Neuronal stem cell (in vitro differentiated cells): ENCODE measurements at places on chromosomes 3 and 15.

GRCh38 chr3:170585937-170586310, at the start of gene SLC7A14:
TSS of gene SLC7A14 (minus strand) at chr3:170586075. CDS start at chr3:170526936, 59,139 bp downstream.
- DNase-seq, result no peak

GRCh38 chr3:100018806-100019205, 95.5 kb downstream of the FILIP1L start:
- DNase-seq, result no peak

- DNase-seq, result no peak
Observed at GRCh38 chr3:110752307-110752706, 319.3 kb upstream of the NECTIN3 start.

GRCh38 chr3:19190126-19190525, 41.8 kb downstream of the KCNH8 start:
- no peak for DNase-seq

GRCh38 chr15:66078196-66078928, 175.2 kb downstream of the MEGF11 start:
- DNase-seq, result no peak

GRCh38 chr3:114484919-114485318, 191.1 kb downstream of the TIGIT start:
- no peak for DNase-seq

- DNase-seq, result no peak
Observed at GRCh38 chr15:57098896-57099295, 180.5 kb downstream of the TCF12 start.

DNA sequence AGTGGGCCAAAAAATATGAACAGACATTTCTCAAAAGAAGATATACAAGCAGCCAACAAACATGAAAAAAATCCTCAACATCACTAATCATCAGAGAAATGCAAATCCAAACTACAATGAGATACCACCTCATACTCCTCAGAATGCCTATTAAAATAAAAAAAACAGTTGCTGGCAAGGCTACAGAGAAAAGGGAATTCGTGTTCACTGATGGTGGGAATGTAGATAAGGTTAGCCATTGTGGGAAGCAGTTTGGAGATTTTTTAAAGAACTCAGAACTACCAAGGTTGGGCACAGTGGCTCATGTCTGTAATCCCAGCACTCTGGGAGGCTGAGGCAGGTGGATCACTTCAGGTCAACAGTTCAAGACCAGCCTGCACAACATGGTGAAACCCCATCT, 27.8 kb upstream of the C15orf40 start:
- no peak for DNase-seq

DNA sequence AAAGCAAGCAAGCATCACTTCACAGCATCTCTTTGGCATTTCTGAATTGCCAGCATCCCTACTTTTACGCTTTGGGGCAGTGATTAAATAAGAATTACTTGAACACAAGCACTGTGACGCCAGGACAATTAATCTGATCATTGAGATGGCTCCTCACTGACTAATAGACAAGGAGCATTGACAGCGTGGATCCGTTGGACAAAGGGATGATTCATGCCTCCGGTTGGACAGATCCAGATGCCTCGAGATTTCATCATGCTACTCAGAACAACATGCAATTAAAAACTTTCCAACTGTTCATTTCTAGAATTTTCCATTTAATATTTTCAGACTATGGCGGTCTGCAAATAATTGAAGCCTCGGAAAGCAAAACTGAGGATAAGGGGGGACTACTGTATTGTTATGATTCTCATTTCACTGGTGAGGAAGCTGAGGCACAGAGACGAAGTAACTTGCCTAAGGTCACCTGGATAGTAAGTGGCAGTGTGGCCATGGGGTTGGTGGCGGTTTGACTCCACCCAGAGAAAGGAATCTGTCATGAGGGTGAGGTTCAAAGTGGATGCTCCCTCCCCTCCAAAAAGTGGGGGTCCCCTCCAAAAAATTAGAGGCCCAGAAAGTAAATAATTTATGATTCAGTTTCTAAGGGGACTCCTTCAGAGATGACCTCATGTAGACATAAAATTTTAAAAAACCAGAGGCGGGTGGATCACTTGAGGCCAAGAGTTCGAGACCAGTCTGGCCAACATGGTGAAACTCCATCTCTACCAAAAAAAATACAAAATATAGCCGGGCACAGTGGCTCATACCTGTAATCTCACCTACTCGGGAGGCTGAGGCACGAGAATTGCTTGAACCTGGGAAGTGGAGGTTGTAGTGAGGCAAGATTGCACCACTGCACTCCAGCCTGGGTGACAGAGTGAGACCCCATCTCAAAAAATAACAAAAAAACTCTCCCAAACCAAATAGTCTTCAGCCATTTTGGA, 12.3 kb upstream of the PGPEP1L start:
- DNase-seq, result no peak

GRCh38 chr15:59950603-59951388, 53.3 kb upstream of the FOXB1 start:
- no peak for DNase-seq

- no peak for DNase-seq
Observed at GRCh38 chr15:28082891-28083684, 16.0 kb downstream of the OCA2 start.

- no peak for DNase-seq
Observed at GRCh38 chr3:154301561-154301960, 22.7 kb downstream of the DHX36 start.

- no peak for DNase-seq
Observed at GRCh38 chr3:44762170-44762677, 630 bp downstream of the KIF15 start.

DNA sequence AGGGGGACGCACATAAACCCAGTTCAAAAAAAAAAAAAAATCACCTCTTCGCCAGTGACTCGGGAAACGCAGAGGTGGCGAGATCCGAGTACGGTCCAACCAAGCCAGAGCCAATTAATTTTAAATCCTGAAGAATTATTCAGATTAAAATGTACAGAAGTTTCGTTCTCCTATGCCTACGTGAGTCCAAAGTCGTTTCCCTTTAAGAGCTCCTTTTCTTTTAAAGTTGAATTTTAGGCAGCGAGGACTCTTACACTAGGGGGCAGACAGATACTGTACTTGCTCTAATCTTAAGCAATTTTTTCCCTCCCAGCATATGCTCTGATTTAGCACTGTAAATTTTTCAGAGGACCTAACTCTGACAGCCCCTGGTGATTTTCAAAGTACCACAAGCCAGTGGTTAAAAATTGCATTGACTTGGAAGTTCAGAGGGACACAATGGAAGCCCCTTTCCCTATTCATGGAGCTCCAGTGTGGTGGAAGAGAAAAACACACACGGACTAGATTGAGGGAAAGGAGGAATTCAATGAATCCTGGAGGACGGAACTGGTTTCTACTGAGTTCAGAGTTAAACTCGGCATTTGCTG, 3.3 kb upstream of the NR2F2 start:
- no peak for DNase-seq

- no peak for DNase-seq
Observed at GRCh38 chr3:175743733-175744400, 884.7 kb downstream of the NAALADL2 start.

DNA sequence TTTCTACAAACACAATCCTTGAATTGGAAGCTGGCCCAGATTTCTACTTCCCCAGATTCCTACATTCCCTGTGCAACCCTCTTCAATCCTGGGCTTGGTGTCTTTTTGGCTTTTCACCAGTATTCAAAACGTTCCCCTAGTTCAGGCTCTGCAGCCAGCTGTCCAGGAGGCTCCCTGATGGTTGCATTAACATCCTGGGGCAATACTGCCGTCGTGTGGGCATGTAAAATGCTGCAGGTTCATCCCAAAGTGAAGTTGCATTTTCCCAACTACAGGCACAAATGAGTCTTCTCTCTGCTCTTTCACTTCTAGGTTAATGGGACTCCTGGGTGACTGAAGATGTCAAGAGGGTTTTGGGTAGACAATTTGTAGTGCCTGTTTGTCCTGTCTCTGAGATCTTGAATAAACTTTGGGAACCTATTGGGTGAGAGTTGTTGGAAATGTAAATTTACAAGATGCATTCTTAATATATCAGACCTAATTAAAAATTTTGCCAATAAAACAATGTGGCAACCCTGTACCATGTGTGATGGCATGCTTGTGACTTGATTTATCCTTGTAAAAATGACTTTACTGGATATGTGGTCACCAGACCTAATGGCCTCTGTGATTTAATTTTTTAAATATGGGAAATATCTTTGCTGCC, 28.6 kb downstream of the SOX14 start:
- no peak for DNase-seq

DNA sequence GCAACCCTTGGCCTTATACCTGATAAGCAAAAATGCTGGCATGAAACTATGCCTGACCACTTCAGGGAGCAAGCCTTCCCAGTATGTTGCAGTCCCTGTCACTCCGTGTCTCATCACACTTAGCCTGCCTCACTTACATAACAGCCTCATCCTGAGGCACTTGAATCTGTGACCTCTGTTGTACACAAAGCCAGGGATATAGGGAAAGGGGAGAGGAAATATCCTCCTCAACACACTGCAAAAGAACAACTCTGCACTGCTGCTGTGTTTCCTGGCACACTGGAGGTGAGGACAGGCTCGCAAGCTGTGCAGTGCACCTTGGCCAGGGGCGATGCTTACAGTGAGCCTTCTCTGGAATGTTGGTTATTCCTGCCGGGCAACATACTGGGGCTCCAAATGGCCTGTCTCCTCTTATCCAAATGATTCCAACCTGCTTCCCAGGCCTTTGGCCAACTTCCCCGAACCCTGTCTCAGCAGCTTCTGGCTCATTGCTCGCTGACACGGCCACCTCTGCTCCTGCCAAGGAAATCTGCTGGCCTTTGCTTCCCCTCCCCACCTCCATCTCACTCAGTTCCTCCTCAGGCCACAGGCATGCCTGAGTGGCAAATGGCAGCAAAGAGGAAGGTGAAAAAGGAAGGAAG, 109.2 kb downstream of the CD47 start:
- no peak for DNase-seq

GRCh38 chr3:198079771-198080520, 119.9 kb downstream of the LMLN start:
- DNase-seq, result no peak

DNA sequence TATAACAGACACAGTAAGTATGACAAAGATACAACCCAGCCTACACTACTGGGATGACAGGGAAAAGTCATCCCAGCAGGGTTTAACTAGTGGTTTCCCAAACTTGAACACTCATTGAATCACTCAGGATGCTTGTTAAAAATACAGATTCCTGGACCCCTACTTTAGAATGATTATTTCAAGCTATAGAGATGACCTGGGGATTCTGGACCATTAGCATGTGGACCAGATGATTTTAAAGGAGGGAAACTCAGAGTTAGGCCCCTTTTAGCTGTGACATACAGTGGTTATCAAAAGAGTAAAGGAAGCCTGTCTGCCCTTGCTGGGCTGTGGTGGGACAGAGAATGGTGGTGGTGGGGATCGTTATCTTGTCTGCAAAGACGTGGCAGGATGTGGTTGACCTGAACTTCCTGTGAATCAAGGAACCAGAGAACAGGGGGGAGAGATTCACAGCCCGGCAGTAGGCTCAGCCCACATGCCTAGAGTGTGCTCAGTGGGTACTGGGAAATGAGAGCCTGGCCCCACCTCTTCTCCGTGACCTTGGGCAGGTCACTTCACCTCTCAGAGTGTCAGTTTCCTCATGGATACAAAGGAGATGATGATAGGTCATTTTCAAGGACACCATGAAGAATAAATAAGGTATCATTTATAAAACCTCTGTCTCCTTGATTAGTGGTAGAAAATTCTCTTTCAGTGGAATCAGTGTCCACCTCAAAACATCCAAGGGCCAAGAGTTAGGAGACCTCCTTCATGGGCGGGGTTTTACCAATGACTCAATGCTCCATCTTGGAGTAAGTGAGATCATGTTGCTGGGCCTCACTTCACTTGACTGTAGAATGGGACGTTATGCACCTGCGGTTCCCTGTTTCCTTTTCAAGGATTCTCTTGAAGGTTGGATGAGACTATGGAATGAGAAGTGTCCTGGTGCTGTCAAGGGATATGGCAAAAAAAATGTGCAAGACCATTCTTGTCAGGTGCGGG, 306.5 kb downstream of the RPLP1 start:
- no peak for DNase-seq

DNA sequence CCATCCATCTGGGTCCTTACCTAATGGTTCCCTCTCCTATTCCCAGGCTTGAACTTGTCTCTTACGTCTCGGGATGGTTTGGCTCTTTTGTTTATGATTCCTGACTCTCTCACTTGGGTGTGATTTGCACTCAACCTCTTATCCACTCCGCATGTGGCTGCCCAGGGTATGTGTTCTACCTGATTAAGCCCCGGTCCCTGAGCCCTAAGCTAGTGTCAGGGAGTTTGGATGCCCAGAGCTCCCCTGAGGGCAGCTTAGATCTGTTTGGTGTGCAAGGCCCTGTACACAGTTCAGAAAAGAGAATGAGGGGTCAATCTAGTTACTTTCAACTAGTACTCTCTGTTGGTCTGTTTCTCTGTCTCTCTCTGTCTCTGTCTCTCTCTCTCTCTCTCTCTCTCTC, 15.9 kb upstream of the STARD5 start:
- no peak for DNase-seq

GRCh38 chr3:43997316-43997715, 244.4 kb upstream of the TOPAZ1 start:
- no peak for DNase-seq

GRCh38 chr3:71421820-71422566, 161.5 kb downstream of the FOXP1 start:
- no peak for DNase-seq

DNA sequence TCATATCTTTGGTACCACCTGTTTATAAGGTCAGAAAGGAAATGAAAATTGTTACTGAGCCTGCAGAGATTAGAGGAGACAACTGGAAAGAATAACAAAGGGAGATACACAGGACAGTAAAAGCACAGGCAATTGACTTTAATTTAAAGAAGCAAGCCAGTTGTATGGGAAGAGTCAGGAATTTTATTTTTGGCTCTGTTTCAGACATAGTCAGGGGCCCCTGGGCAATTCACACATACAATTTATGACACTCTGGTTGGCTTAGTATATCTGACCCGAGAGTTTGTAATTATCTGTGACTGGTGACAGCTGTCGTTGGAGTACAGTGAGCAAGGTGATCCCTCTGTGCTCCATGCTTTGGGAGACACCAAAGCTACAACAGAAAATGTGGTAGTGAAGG, 591.9 kb upstream of the NECTIN3 start:
- DNase-seq, result no peak

DNA sequence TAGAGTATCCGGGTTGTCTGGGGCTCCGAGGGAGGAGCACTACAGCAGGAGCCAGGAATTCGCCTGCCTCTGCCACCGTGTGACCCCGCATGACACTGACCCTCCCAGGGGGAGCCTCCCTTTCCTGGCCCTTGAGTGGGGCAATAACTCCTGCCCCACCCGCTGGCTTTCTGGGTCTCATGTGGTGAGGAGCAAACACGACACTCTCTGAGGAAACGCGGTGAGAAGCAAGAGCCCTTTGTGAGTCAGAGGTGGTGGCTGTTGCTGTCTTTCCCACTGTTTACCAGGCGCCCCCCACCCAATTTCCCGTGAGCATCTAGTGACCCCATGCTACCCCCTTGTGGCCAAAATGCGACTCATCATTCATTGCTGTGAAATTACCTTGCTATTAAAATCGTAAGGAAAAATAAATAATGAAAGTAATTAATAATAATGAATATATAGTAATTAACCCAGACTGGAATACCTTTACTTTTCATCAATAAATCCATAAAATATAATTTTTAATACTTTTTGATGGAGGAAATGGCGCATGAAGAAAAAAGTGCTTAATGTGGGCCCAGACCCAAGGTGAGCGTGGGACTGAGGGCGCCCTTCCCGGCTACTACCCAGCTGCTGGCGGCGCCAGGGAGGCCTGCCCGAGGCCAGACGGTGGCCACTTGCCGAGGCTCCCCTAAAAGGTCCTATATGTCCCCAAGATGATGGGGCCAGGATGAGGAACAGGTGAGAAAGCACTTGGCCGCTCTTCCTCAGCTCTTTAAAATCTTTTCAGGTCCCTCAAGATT, 29.3 kb downstream of the CCNL1 start:
- DNase-seq, result peak; percentile 71

- DNase-seq, result no peak
Observed at GRCh38 chr3:192907784-192908183, 9.9 kb downstream of the MB21D2 start.
